T-cell (primary cell): ENCODE measurements at places on chromosomes 11 and 22. TPM values are rescaled to one million over a fixed set of nuclear protein-coding genes. Genes with fewer than 3 reads are reported as not detected.

The RCOR2 gene
- total RNA-seq: not detected

The CLMP gene
- 0.30 TPM for total RNA-seq

The CCDC87 gene
- 0.63 TPM for total RNA-seq

The SORL1 gene
- total RNA-seq: 361 TPM

The PKDREJ gene
- not detected for total RNA-seq

The MMP13 gene
- total RNA-seq: not detected

The GSTT2B gene
- total RNA-seq: not detected

The NCAM1 gene
- 1.1 TPM for total RNA-seq

The CHRNA10 gene
- total RNA-seq: 4.0 TPM

The CBLIF gene
- not detected for total RNA-seq

The LGR4 gene
- total RNA-seq: 2.4 TPM

The SPECC1L gene
- total RNA-seq: 48.7 TPM

The JAML gene
- 165 TPM for total RNA-seq

The OTOG gene
- not detected for total RNA-seq

The PARVA gene
- total RNA-seq: 0.51 TPM

The CNTF gene
- 2.4 TPM for total RNA-seq

The TMEM121B gene
- not detected for total RNA-seq

The SCT gene
- not detected for total RNA-seq

The NRGN gene
- 11.0 TPM for total RNA-seq

The APOA5 gene
- total RNA-seq: not detected

The MAPK8IP2 gene
- total RNA-seq: 0.55 TPM

The LRRN4CL gene
- not detected for total RNA-seq

The FOLR2 gene
- total RNA-seq: not detected

The RAB38 gene
- total RNA-seq: 0.57 TPM
